ENCODE measurements at places on chromosomes 11 and 22. TPM values are rescaled to one million over a fixed set of nuclear protein-coding genes. Genes with fewer than 3 reads are reported as not detected.

Gene RFPL1
- not detected for total RNA-seq

Gene SYTL2
- total RNA-seq = 2.7 TPM

Gene PKDREJ
- total RNA-seq = under 0.01 TPM

Gene TMEM191B
- total RNA-seq = 1.6 TPM

Gene MRGPRX4
- not detected for total RNA-seq
